Fibroblast of skin of left biceps (primary cell): ENCODE measurements at places on chromosomes 16 and 17.

- DNase-seq: no peak
Measured at GRCh38 chr17:22171631-22172030, 479.3 kb downstream of the KCNJ18 start.

DNA sequence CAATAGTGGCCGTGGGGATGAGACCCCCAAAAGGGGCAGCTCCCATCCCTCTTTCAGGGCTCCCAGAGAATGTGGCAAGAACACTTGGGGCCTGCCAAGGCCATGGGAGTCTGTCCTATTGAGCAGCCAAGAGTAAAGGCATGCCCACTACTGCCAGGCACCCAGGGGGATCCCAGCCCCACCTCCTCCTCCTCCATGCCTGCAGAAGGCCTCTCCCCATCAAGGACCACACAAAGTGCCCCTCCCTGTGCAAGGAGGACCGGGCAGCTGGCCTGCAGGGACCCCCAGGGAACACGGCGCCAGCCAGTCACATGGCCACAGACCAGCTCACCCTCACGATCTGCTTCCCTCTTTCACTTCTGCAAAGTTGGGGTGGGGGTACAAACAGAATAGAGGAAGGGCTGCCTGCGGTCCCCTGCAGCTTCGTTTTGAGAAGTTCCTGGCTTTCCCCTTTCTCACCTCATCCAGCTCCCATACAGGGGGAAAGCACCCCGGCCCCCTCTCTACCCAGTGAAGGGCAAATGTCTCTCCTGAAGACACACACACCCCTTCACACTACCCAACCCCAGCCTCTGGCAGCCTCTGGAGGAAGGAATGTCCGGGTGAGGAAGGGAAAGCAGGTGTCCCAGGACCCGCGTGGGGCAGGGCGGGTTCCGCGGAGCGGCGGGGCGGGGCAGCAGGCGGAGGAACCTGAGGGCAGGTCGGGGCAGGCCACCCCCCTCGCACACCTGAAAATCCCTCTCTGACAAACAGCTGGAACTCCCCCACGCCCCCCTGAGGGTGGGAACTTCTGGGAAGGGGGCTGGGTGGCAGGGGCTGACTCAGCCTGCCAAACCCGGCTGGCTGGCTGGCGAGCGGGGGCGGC, 2.0 kb downstream of the PPP1R9B start:
- DNase-seq: no peak

DNA sequence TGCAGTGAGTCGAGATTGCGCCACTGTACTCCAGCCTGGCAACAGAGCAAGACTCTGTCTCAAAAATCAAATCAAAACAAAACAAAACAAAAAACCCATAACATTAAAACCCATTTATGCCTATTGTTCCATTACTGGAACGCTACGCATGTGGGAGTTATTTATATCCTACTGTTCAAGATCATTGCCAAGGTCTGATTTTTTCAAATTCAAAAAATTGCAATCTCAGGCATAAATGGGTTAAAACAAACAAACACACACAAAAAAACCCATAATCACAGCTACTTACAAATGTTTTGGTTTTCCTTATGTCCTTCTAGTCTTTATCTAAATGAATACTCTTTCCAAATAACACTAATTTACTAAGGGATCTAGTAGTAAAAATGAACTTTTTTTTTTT, 17.8 kb downstream of the GJC1 start:
- DNase-seq: no peak

DNA sequence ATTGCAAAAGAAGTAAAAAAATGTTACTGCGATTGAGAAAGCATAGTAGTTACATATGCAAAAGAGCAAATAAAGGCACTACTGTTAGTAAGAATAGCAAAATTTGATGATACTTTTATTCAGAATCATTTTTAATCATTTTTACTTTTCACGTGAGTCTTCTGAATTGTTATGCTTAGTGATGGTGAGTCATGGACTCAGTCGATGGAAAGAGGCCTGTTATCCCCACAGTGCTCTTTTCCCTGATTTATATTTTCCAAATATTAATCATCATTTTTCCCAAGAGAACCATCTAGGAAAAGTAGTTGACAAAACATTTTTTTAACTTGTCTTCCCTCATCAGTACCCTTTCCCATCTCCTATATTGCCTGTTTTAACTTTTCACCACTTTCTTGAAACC, 181.1 kb downstream of the CHD9 start:
- no peak for DNase-seq

DNA sequence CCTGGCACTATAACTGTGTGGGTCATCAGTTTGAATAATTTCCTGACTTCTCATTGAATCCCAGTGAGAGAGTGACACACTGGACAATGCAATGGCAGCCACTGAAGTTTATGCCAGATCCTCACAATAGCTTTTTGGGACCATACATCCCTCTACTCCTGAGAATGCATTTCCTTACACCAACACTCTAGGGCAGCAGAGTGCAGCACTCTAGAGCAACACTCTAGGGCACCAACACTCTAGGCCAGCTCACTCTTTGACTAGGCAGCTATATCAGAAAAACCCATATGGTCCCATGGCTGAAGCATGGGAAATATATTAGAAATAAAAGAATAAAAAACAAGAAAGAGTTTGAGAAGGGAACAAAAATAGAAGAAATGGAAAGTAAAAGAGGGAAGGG, 309.2 kb downstream of the MAP2K6 start:
- DNase-seq: no peak

GRCh38 chr17:2146132-2146871, 91.4 kb downstream of the HIC1 start:
- DNase-seq: no peak

DNA sequence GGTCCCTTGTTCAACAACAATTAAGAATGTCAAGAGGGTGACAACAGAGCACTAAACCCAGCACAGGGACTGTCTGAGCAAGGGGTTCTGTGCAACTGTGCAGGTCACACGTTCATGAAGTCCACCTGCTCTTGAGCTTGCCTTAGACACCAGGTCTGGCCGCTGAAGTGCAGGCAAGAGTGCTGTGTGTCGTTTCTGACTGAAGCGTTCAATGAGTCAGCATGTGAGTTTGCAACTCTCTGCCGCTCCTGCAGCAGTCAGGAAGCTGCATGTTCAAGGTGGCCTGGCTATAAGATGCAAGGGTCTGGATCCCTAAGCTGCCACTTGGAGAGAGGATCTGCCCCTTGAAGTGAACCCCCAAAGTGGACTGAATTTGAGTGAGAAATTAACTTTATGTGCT, 332.7 kb upstream of the HSBP1 start:
- no peak for DNase-seq

DNA sequence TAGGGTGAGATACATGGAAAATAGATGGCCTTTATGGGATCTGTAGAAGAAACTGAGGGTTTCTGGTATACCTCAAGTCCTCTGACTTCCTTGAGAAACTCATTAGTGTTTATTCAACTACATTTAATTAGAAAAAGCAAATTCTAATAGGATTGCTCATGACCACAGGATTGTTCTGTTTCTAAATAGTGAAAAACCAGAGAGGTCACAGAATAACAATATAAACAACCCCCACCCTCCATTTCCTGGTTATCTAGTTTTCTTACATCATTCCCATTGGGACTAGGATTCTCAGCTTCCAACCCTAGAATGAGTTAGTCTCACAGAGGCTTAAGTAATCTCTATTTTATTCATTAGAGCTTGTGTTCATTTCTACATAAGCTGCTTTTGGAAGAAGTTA, 30.0 kb downstream of the SF3B3 start:
- peak; percentile 61 for DNase-seq

DNA sequence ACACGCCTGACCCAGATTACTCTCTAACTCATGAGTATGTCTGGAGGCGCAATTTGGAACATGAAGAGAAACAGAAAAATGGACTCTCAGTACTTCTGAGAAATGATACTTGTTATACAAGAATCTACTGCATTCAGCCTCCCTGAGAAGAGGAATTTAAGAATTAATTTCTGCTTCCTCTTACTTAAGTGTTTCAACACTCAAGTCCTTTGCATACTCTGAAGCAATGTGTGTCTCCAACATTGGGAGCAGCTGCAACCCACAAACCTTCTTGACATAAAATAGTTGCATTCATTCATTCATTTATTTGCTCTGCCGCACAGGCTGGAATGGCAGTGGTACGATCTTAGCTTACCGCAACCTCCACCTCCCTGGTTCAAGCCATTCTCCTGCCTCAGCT, 199.8 kb downstream of the NPIPA7 start:
- no peak for DNase-seq

GRCh38 chr17:40564195-40564882, 933 bp downstream of the CCR7 start:
- DNase-seq: no peak

DNA sequence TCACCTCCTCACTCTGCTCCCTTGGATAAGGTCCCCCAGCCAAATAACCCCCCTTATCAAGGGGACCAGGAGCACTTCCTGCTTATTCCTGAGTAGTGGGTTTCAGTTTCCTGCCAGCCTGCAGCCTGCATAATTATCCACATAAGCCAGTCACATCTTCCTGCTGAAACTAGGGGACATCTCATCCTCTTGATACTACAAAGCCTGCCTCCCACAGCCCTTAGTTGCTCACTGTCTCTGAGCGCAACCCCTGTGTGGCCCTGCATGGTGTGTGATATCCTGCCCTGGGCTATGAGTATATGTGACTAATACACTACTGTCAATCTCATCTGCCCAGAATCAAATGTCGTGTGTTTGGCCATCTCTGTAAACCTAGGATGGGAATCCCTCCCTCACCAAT, 8.0 kb upstream of the XYLT2 start:
- no peak for DNase-seq

- DNase-seq: no peak
Measured at GRCh38 chr17:29063992-29064391, 21.1 kb downstream of the PIPOX start.

DNA sequence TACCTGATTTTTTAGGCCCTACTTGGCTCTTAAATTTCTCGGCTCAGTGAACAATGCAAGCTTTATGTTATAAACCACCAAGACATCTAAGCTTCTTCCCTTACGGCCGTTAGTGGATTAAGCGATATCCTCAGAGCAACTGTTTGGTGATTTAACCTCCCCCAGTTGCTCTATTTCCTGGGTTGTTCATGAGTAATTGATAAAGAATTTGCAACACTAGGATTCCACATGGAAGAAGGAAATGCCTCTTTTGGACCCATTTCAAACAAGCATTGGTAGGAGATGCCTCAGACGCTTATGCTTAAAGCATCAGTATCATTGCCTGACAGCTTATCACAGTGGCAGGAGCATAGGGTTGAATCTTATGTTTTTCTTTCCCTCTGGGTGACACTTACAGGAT, 65.3 kb downstream of the RBFOX1 start:
- peak; percentile 76 for DNase-seq

- DNase-seq: no peak
Measured at GRCh38 chr17:50487213-50488096, 8.8 kb downstream of the RSAD1 start.

GRCh38 chr17:43760254-43760852, 1.8 kb upstream of the SOST start:
- DNase-seq: peak; percentile 70

DNA sequence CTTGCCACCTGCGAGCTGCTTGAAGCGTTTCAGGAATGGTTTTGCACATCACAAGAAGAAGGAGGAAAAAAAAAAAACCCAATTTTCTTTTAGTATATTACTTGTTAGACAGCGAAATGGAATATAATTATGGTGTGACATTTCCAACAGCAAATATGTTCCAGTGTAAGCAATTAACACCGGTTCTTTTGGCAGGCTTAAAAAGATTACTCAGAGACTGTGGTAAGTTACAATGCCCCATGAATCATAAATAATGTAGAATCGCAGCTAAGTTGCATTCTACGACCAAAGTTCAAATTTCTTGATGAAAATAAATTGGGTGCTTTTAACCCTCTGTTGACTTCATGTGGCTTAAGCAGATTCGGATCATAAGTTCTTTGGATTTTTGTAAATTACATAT, 245.2 kb downstream of the XYLT1 start:
- peak; percentile 55 for DNase-seq

DNA sequence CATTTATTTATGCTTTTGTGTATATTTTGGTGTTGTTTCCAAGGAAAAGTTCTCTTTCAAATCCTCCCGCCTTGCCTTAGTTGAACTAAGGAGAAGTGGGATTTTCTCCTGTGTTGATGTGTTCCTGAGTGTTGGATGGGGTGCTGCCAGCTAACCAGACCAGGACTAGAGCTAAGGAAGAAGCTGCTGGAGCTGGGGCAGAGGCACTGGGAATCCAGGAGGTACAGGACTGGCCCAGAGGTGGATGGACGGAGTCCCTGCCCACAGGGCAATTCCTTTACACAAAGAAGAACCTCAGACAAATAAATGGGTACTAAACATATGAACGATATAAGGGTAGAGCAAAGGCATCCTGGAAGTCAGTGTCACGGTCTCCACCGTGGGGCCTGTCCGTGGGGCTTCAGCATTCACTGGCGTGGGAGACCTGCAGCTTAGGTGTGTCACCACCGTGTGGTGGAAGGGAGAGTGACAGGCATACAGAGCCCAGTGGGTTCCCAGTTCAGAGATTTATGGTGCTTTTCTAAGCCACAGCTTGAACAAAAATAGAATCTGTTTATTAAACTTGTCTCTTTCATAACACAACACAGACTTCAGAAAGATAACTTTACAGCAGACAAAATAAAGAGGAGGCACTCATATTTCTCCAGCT, 270.7 kb downstream of the NTN1 start:
- no peak for DNase-seq

DNA sequence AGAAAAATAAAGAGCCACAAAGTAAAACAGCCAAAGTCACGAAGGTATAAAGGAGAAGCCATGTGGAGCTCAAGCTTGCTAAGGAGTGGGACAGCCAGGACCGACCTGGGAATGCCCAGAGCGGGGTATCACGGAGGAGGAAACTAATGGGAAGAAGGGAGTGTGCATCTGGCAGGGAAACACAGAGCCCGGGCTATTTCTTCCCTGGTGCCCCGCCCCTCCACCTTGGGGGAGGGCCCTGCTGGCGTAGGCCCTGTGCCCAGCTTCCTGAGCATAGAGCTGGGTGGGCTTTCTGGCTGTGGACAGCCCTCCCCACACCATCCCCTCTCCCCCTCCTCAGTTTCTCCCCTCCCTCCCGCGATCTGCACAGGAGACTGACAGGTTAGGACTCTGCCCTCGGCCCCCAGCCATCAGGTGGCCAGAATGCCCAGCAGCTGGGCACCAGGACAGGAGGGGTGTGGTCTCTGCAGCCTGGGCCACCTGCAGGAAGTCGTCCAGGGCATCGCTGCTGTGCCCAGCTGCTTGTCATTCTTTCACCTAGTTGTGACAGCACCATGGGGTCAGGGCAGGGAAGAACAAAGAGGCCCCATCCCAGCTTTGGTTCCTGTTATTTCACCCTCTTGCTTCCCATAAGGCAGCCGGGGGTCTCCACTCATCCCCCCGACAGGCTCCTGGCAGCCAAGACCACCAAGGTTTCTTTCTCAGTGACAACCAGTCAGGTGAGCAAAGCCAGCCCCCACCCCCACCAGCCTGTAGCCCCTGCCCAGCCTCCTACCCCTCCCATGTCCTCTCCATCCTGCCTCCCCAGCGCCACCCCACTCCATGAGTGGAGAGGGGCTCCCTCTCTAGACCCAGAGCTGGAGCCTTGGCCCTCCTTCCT, 7.1 kb upstream of the DCAF7 start:
- no peak for DNase-seq
